ENCODE measurements at places on chromosomes 1 and 21. TPM values are rescaled to one million over a fixed set of nuclear protein-coding genes. Genes with fewer than 3 reads are reported as not detected.

DNA sequence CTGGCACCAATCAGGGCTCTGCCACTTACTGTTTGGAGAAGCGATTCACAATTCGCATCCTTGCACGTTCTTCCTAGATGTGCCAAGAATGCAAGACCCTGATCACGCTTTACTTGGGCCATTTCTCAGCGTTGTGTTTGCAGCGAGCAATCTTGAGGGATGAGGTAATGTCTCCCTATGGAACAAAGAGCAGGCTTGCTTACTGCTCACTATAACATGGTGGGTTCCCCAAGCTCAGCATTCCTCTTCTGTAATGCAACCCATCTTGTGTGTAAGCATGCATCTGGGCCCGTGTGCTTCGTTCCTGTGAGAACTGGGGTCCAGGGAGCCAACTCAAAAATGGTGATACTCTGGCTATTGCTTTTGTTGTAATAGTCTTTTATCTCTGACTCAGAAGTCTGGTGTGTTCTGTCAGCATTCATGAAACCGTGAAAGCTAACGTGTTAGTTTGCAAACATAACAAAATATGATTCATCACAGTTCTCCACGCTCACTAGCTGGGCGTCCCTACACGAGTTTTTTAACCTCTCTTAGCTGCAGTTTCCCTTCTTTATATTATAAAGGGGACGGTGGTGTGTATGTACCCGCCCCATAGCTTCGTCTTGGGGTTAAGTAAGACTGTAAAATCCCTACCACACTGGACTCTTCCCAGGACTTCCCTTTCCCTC, 33.3 kb downstream of the DNTTIP2 start:
- no peaks in the 10 kb centered on the region for H3K27me3 ChIP-seq
- H3K36me3 ChIP-seq = no peaks in the 10 kb centered on the region
- H3K4me1 ChIP-seq = no peaks in the 10 kb centered on the region
- peak; percentile 42 for DNase-seq

DNA sequence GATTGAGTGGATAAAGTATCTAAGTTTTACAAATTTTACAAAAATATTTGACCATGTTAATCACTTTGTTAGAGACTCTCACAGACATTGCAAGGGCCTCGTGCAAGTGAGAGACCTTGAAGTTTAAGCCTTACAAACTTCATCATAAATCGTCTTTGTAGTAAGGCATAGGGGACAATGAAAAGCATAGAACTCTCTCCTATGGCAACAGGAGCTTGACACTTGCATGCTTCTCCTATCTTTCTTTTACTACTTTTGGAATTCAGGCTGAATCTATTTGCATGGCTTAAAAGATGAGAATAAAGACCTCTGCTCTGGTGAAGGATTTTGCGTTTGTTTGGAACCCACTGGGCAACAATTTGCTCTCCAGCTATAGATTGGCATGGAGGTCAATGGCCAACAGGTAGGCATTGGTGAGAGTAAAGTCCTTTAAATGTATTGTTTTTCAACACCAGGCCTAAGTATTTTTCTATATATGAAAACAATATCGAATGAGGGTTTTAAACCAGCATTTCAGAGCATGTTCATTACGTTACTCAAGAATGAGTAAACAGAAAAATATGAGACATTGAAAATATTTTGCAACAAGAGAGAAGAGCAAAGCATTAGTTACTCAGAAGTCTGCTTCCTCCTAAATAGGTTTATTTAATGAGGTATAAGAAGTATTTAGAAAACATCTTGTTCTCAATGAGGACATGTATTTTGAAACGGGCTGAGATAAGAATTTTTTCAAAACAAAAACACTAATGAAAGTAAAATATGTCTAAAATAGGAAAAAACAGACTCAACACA, 192.2 kb downstream of the TGFB2 start:
- H3K4me3 ChIP-seq = no peak overlapping the region
- no peak for DNase-seq
- H3K36me3 ChIP-seq = no peaks in the 10 kb centered on the region
- no peaks in the 10 kb centered on the region for H3K4me1 ChIP-seq
- no peaks in the 10 kb centered on the region for H3K27me3 ChIP-seq

DNA sequence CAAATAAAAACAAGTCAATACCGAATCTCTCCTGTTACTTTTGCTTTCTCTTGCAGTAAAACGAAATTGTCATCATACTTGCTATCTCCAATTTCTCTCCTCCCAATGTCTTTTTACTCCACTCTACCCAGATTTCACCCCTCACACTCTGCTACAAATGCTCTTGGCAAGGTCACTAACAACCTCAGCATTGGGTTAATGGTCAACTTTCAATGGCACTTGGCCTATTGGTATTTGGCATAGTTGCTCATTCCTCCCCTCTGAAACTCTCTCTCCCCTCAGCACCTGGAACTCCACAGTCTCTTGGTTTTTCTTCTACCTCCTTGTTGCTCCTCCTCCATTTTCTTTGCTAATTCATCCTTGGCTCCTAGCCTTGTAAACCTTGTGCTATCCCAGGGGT, 367.3 kb downstream of the PTPRU start:
- H3K4me3 ChIP-seq = no peak overlapping the region
- no peak for DNase-seq
- H3K4me1 ChIP-seq = no peaks in the 10 kb centered on the region
- no peaks in the 10 kb centered on the region for H3K36me3 ChIP-seq
- H3K27me3 ChIP-seq = no peaks in the 10 kb centered on the region

- H3K27ac ChIP-seq = no peak overlapping the region
- no peak for DNase-seq
- no peak overlapping the region for H3K4me3 ChIP-seq
- H3K36me3 ChIP-seq = no peaks in the 10 kb centered on the region
- no peaks in the 10 kb centered on the region for H3K27me3 ChIP-seq
- H3K4me1 ChIP-seq = peaks cover 2% of the 10 kb centered on the region
Measured at GRCh38 chr21:27134516-27134915, 167.6 kb upstream of the ADAMTS5 start.

DNA sequence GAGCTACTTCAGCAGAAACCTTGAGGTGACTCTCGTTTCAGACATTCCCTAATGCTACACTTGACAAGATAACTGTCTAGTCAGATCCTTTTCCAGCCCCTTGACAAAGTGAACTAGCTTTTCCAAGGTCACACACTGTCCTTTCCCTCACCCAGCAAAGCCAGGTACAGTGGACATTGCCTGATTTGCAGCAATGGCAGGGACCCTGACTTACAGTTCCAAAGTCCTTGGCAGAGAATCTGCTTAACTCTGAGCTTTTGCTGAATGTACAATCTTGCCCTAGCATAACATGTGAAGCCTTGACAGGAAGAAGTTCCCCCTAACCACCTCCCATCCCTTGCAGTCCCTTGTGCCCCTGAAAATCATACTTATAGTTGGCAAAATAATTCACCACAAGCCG, 37.1 kb downstream of the HSD3B2 start:
- no peak for DNase-seq
- H3K27ac ChIP-seq = no peak overlapping the region
- no peaks in the 10 kb centered on the region for H3K4me1 ChIP-seq
- H3K4me3 ChIP-seq = no peak overlapping the region

Gene OPRD1
- total RNA-seq = not detected

Gene HUNK
- total RNA-seq = 0.45 TPM
